ENCODE measurements at places on chromosomes 1 and 21.

GRCh38 chr1:202553560-202554038 is 156.7 kb downstream of the SYT2 start:
- DNase-seq, result no peak

DNA sequence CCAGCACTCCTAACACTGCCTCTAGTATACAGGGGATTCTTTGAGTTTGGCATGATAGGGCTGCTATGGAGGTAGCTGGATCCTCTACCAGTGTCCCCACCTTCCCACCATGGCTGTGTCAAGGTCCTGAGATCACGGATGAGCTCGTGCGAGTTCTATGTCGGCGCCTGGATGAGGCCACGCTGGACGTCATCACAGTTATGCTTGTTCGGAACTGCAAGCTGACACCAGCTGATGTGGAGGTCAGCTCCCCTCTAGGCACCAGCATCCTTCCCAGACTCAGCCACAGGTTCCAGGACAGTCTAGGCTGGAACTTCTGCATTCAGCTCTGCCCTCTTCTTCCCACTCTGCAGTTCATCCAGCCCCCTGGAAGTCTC is 15.2 kb downstream of the HYI start:
- DNase-seq, result no peak

DNA sequence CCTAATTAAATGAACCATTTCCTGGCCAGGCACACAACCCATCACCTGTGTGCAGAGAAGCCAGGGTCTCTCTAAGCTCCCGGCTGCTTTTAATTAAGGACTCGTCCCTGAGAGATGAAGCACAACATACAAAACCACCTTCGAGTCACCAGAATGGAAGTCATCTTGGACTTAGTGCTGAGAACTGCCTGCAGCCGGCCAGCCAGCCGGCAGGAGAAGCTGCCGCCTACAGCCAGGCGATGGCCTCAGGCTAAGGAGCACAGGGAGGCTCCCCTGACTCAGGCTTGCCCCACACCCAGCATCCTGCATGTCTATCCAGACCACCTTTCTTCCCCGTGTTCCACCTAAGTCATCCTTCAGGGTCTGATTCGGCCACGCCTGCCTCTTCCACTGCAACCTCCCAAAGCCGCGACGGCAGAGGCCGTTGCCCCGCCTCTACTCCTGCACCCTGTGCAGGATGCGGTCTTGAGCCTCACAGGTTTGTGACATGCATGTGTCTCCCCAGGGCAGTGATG is 83.6 kb downstream of the SLC66A1 start:
- DNase-seq, result no peak

GRCh38 chr1:103160281-103160680 is 52.0 kb upstream of the COL11A1 start:
- DNase-seq, result no peak

- no peak for DNase-seq
Measured at GRCh38 chr1:206839006-206839560, 26.3 kb upstream of the IL20 start.

DNA sequence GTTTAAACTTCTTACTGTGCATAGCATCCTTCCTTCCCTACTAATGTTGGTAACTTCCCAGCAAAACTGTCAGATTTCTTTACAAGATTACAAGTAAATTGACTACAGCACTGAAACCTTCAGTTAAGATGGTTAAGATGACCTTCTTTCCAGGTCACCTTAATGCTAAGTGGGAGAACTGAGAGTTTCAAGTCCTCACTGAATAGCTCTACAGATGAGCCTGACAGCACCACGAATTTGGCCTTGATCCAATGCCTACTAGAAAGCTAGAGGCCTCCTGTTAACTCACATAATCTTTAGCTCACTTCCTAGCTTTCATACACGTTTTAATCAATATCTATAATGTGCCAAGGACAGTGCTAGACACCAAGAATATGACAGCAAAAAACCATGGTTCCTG is 276.0 kb upstream of the PLD5 start:
- no peak for DNase-seq

GRCh38 chr1:59678493-59679228 is 136.1 kb upstream of the HOOK1 start:
- DNase-seq, result no peak

DNA sequence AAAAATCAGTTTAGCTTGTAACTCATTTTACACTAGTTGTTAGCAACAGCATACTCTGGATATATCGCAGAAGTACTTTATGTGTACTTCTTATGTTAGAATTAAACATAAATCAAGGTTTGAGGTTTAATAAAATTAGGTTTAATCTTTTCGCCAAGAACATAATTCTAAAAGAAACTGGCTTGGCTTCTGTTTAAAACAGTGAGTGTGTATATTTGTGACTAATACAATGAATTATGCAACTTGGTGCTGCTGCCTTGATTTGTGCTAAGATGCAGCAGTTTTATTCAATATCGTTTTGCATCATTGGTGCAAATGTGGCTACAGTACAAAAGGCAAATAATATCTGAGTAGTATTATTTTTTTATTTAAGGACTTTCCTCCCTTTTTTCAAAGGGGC is 44.8 kb downstream of the USP25 start:
- no peak for DNase-seq

DNA sequence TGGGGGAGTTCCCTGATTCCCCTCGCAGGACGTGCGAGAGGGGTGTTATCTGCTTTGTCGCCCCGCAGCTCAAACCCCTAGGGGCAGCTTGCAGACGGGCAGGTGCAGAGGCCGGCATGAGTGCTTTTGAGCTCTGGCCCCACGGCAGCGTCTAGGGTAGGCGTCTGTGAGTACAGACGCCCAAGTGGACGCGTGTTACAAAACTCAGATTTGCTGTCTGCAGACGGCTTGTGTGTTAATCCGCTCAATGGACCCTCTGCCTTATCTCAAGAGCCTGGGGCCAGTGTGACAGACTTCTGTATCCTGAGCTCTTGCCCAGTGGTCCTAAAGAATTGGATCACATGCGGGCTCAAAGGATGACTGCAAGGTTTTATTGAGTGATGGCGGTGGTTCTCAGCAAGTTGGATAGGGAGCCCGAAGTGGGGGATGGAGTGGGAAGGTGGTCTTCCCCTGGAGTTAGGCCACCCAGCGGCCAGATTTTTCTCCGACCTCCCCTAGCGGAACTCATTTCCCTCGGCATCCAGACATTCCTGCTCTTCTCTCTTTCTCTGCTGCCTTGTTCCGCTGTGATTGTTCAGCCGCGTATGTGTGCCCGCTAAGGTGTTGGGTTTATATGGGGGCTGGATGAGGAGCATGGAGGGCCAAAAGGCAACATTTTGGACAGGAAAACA is 9.4 kb downstream of the CFHR4 start:
- no peak for DNase-seq

GRCh38 chr1:22969304-22969709 is 3.4 kb downstream of the LACTBL1 start:
- DNase-seq, result no peak

DNA sequence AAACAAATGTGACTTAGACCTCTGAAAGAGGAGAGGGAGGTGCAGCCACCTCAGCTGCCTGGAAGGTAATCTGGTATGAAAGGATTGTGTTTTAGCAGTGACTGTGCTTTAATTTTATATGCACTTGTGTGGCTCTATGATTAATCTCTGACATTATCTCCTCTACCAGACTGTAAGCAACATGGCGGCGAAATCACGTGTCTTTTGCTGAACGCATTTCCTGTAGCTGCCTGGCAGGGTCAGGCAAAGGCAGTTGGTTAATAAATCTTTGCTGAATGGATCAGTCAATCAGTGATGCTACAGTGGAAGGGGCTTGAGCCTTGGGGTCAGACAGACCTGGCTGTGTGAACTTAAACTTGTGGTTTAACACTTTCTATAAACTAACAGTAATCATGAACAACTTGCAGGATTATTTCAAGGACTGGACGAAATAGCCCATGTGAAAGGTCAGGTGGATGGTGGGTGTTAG is 96.9 kb downstream of the ADSS2 start:
- no peak for DNase-seq

- no peak for DNase-seq
Measured at GRCh38 chr1:200128944-200129879, 101.7 kb downstream of the NR5A2 start.

DNA sequence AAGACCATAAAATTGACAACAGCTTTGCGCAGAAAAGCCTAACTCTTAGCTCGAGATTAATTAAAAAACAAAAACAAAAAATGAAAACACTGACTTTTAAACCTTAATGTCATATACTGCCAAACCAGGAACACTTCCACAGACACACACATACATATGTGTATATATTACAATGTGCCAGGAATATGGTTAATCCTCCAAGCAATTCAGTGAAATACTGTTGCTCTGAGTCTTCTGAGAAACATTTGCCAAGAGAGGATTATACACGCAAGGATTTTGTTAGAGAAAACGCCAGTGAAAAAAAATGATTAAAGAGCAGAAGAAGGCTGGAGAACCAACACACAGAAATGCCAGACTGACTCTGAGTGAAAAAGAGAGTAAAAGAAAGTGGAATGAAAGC is 116.7 kb upstream of the CHRM3 start:
- no peak for DNase-seq

- DNase-seq, result no peak
Measured at GRCh38 chr1:95742591-95743089, 508.6 kb downstream of the RWDD3 start.

DNA sequence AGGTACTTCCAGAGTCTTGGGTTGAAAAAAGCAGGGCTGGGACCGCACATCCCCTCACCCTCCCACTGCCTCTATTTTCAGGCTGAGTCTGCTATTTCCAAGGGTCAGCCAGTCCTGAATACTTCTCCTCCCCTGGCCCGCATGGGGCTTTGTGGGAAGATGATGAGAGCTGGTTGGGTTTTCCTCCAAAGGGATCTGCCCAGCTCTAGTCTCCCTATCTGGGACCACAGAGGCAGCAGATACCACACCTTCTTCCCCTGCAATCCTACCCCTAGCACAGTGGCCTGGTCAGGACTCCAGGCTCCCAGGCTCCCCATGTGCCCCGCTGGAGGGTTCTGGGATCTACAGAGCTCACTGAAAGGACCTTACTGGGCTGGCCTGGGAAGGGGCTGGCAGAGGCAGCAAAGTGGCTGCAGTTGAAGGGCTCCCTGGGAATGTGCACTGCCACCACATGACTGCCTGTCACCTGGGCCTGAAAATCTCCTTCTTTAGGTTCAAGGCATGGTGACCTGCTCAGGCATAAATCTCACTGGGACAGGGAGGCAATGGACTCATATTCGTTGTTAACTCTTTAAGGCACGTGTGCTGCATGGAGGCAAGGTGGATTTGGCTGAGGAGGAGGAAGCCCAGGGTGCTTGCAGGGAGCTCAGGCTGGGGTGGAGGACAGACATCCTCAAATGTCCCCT is 13.1 kb downstream of the CACNA1S start:
- DNase-seq, result no peak

GRCh38 chr1:233082778-233083550 is 132.6 kb downstream of the NTPCR start:
- no peak for DNase-seq

- no peak for DNase-seq
Measured at GRCh38 chr1:237959838-237960237, 69.1 kb upstream of the ZP4 start.

GRCh38 chr1:223887747-223888418 is 42.1 kb upstream of the TP53BP2 start:
- DNase-seq, result no peak

DNA sequence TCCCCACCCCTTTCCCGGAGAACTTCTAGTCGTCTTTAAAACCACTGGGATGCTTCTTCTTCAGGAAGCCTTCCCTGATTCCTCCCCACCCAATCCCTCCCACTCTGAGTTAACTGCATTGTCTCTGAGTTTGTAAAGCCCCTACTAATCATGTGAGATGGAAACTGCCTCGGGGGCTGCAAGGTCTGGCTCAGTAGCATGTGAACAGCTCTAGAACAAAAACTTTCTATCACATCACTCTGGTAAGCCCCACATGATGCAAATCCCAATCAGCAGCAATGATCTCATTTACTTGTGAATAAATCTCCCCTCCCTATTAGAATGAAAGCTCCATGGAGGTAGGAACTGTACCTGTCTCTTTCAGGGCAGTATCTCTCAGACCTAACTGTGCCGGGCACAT is 141.0 kb upstream of the JUN start:
- no peak for DNase-seq

DNA sequence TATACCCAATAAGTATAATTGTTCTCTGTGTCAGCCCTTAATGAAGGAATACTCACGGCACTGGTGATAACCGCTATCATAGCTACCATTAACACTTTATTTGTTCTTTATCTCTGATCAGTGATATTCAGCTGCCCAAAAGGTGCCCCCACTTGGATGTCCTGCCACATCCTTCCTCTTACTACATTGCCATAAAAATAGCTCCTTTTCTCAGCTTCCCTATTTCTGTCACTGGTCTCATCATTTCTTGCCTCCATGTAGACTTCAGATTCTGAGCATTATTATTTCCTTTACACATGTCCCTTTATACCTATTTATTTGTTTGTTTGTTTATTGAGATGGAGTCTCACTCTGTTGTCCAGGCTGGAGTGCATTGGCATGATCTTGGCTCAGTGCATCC is 2.7 kb upstream of the RAB29 start:
- no peak for DNase-seq

DNA sequence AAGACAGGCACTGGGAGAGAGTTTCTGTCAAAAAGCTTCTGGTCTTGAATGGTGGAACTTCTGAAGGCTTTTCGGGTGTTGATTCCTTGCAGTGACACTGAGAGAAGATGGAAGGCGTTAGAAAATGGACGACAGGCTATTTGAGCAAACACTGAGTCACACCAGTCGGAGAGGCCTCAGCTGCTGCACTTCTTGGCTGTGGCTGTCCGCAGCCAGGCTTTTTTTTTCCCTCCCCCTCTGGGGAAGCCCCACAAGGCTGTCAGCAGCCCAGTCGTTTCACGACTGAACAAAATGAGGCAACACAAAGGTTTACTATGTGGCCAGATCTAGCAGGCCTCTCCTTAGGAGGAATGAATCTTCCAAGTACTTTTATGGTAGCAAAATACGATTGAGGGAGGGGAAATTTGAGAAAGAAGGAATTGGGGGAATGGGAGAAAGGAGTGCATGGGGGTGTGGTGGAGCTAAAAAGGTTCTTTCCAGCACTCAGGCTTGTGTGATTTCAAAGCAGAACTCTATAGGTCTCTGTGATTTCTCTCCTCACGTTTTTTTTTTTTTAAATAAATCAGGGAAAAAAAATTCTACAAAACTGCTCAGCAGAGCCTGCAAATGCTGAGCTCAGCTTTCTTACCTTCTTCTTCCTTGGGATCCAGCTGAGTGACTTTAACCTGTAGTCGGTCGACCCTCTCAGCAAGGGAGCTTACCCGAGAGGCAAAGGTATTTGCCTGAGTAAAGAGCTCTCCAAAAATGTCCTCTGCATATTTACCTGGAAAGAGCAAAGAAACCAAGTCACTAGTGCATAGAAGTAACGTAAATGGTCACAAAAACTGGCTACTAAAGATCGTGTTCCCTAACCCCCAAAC is 26.1 kb downstream of the GPR3 start:
- no peak for DNase-seq
